ENCODE measurements at places on chromosomes 5 and 9. TPM values are rescaled to one million over a fixed set of nuclear protein-coding genes. Genes with fewer than 3 reads are reported as not detected.

DNA sequence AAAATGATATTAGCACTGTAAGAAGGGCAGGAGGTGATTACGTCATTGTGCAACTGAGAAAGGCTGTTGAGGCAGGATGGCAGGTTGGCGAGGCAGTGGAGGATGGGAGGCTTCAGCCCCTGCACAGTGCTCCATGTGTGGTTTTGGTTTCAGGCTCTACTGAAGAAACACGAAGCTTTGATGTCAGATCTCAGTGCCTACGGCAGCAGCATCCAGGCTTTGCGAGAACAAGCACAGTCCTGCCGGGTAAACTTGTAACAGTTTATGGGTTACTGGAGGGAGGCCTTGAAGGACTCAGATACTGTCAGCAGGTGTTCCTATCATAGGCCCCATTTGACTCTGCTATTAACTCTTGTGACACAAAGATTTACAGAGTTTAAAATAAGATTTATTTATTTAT, 35.1 kb downstream of the SPTAN1 start:
- DNase-seq, result no peak

Gene HAUS6
- 18.3 TPM for total RNA-seq

Gene SH3TC2
- 0.25 TPM for total RNA-seq

Gene LCN2
- not detected for total RNA-seq

Data from glutamatergic neuron (in vitro differentiated cells).